ENCODE measurements at places on chromosomes 12 and 14. TPM values are rescaled to one million over a fixed set of nuclear protein-coding genes. Genes with fewer than 3 reads are reported as not detected.

ACRBP gene
- total RNA-seq, result 0.41 TPM

DNA sequence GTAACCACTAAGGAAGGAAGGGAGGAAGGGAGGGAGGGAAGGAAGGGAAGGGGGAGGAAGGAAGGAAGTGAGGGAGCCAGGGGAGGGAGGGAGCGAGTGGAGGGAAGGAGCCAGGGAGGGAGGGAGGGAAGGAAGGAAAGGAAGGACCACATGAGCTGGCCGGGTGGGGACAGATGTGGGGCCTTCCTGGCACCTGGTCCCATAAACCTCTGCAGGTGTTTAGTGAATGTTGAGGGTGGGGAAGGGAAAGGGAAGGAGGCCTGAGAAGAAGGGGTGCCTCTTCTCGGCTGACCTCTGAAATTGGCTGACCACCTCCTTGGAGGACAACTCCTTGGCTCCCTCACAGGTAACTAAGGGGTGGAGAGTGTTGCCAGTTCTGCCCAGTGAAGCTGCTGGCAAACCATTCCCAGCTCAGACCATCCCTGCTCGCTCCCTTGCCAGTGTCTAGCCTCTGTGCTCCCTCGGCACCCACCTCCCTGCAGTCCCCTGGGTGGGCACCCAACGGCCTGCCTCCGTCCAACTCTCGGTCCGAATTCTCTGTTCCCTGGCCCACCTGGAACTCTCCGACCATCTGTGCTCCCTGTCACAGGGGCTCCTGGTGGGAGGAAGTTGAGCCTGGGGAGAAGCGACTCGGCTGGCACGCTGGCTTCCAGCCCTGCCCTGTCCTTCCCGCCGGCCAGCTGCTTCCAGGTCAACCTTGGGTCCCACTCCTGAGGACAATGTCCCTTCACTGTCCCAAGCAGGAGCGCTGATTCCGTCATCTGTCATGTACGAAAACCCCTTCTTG lies 12.2 kb upstream of the PPP1R13B start:
- no peak for DNase-seq

DNA sequence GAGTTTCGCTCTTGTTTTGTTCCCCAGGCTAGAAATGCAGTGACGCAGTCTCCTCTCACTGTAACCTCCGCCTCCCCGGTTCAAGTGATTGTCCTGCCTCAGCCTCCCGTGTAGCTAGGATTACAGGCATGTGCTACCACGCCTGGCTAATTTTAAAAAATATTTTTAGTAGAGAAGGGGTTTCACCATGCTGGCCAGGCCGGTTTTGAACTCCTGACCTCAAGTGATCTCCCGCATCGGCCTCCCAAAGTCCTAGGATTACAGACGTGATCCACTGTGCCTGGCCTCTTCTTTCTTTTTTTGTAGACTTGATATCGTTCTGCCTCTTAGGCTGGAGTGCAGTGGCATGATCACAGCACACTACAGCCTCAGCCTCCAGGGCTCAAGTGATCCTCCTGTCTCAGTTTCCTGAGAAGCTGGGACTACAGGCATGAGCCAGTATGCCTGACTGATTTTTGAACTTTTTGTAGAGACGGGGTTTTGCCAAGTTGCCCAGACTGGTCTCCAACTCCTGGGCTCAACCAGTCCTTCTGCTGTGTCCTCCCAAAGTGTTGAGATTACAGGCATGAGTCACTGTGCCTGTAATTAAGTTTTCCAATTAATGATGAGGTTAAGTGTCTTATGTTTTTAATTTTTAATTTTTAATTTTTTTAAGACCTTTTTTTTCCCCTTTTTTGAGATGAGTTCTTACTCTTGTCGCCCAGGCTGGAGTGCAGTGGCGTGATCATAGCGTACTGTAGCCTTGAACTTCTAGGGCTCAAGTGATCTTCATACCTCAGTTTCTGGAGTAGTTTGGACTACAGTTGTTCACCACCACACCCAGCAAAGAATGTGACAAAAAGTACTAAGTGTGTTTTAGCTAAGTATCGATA lies 10.2 kb downstream of the RCOR1 start:
- no peak for DNase-seq

DNA sequence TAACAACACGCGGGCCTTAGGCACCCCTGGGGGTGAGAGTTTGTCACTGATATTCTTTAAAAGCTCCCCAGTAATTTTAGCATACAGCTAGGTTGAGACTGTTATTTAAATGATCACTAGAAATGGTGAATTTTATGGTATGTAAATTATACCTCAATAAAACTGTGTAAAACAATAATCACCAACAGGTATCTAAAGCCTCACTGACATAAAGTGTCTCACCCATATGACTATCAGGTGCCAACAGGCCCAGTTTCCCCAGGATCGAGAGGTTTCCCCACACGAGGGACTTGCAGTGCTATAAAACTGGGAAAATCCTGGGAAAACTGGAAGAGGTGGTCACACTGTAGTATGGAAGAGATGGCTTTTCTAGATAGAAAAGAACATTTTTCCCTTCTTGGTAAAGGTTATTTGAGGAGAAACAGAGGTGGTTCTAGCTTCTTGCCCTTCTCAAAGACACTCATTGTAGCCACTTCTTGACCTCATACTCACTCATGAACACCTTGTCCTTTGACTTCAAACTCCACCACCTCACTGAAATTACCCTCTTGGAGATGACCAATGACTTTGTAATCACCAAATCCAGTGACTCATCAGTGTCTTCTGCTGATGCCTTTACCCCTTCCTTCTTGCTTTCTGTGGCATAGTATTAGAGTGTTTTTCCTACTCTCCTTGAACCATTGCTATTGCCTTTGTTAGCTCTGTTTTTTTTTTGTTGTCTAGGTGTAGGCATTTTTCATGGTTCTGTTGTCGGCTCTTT lies 24.8 kb upstream of the NUBPL start:
- DNase-seq, result no peak

DNA sequence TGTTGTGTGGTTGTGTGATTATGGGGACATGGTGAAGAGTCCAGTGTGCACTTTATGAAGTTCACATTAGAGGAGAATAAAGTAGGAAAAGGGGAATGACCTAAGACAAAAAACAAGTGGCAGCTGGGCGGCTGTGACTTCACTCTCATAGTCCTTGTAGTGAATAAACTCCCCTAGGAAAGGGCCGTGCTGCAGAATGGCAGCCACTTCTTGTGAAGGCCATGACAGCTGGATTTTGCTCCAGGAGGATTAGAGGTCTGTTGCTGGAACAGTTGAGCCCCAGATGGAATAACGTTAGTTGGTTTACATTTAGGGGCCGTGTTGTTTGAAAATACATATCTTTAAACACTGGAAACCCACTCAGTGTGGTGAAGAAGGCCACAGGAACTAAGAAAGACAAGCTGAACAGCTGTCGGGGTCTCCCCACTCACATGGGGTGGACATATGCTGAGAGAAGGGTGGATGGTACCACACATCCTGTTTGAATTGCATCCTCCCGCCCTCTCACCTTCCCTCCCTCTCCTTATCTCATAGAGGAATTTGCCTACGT lies 276.9 kb downstream of the CACNA1C start:
- no peak for DNase-seq

KRT82 gene
- total RNA-seq, result not detected

DNA sequence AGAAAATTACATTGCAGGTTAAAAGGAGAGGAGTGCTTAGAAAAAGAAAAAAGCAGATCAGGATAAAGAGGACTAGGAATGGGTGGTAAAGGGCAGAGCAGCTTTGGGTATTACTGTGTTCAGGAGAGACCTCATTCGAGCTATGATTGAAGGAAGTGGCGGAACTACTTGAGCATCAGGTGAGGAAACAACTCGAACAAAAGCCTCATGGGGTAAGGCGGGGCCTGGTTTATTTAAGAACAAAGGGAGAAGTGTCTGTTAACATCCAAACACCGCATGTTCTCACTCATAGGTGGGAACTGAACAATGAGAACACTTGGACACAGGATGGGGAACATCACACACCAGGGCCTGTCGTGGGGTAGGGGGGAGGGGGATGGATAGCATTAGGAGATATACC lies 444.6 kb upstream of the CCDC196 start:
- DNase-seq, result no peak

- no peak for DNase-seq
Observed at GRCh38 chr12:96223411-96224218, 29.4 kb downstream of the ELK3 start.

GRCh38 chr14:33622496-33622895 lies 328.4 kb downstream of the EGLN3 start:
- no peak for DNase-seq

VWF gene
- total RNA-seq, result 0.07 TPM

DNA sequence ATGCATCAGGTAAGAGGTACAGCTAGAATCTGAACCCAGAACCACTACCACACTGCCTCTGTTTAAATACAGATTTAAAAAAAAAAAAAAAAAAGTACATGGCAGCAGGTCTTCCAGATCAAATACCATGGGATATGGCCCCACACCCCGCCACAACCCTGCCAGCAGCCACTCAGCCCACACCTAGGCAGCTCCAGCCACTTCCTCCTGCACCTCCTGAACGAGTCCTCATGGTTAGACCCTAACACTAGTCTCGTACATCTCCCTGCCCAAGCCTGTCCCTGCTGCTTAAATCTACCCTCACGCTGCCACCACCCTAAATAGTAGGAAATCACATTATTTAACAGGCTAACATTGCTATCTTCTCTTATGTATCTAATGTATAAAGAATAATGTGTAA lies 12.6 kb downstream of the SETD3 start:
- no peak for DNase-seq

GRCh38 chr12:112163471-112163991 lies 38.2 kb downstream of the TRAFD1 start:
- peak; percentile 87 for DNase-seq

- DNase-seq, result no peak
Observed at GRCh38 chr12:101891462-101891971, 14.1 kb downstream of the DRAM1 start.

GPR132 gene
- 0.30 TPM for total RNA-seq

PLEK2 gene
- total RNA-seq, result not detected

CD163L1 gene
- total RNA-seq, result 3.8 TPM

GRCh38 chr14:74616507-74616906 lies 4.5 kb upstream of the LTBP2 start:
- DNase-seq, result no peak

DNA sequence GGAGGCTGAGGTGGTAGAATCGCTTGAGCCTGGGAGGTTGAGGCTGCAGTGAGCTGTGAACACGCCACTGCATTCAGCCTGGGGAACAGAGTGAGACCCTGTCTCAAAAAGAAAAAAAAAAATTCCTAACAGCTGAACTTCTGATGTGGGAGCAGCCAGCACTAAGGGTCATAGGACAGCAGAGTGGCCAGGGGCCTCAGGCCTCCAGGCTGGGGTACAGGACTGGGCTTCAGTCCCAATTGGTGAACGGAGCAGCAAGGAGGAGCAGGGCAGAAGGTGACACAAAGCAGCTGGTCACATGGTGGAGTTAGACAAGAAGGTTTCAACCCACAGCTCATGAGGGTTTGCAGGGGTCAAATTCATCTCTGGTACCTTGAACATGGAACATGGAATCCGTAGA lies 40.8 kb upstream of the NRXN3 start:
- DNase-seq, result no peak
